Activated CD8-positive, alpha-beta memory T cell treated with anti-CD3 and anti-CD28 coated beads, Interleukin-2, amount 50 U/mL, for 4 hours (primary cell): ENCODE measurements at places on chromosomes 16 and 17.

DNA sequence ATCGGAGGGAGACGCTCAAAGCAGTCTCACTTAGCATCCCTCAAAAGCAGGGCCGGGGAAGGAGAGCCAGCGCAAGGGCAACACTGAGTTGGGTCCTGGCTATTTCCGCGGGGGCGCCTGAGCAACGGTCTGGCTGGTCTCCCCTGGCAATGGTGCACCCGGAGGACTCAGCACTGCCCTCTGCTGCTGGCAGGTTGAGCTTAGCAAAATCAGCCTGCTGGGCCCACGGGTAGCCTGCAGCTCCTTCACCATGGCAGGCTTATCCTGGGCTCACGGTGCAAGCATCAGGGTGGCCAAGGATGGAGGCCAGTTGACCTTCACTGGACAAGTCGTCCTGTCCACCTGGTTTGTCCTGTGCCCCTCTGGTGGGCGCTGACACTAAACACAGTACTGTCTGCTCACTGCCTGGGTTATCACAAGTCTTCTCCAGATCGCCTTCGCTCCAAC lies 14.4 kb upstream of the ALDH3A1 start:
- DNase-seq, result peak; percentile 66

DNA sequence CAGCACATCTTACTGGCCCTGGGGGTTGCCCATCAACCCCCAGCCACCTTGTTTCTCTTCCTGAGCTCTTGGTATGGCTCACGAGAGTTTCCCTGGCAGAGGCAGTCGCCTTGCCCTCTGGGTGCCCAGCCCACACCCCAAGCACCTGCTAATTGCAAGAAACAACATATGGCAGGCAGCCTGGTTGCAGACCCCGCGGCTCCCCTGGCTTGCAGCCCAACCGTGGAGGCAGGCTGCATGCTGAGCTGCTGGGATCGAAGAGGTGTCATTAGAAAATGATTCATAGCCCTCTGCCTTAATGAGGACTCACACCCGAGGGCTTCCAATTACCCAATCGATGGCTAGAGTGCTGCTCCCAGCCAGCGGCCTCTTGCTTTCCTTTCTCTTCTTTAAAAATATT lies 115.7 kb downstream of the TMEM114 start:
- no peak for DNase-seq

DNA sequence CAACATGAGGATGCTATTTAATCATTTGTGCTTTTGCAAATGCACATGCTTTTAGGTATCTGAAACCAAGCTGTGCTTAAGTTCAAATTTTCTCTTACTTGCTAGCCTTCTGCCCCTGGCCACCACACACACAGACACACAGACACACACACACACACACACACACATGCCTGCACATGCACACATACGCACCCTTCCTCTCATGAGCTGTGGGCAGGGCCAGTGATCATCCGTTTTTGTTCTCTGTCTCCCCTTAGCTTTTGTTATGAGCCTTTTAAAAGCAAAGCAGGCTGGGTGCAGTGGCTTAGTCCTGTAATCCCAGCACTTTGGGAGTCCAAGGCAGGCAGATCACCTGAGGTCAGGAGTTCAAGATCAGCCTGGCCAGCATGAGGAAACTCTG lies 34.2 kb downstream of the CD300LF start:
- DNase-seq, result no peak

DNA sequence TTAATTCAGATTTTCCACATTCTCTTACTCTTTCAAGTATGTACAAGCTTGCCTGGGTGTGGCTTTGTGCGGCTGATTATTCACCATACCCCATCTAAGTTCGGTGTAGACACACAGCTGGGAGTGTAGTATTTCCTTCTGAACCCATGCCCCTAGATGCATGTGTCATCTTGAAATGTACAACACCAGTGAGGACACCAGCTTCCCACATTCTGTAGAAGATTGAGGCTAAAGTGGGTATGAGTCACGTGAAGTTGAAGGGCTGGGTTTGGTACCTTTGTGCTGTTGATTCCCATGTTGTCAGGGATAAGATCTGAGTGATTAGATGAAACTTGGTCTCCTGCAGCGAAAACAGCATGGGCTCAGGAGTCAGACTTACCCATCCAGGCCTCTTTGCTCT lies 14.6 kb upstream of the DHX8 start:
- DNase-seq, result no peak

GRCh38 chr17:20235747-20236146 lies 226.6 kb downstream of the SPECC1 start:
- DNase-seq, result no peak

DNA sequence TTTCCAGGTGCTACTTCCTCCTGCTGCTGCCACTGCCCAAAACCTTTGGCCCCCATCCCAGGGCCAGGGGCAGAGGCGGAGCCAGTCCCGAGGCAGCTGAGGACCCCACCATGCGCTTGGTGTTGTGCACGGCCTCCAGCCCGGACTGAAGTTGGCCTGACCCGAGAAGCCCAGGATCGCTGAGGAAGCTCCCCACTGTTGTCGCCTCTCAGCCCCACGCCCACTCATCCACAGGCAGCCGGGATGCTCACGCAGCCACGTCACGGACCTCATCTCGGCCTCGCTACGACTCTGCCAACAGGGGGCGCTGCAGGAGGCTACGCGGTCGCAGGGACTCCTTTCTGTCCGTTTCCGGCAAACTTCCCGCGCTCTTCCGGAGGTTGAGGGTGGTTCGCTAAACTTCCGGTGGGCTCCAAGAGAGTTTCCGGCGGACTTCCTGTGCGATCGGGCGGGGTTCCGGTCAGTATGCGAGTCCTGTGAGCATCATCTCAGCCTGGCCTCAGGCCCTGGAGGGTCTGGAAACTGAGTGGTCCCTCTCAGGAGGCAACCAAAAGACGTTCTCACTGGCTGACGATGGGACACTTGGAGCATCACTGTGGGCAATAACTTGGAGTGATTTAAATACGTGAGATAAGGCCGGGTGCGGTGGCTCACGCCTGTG lies 12.4 kb downstream of the ZG16B start:
- peak; percentile 67 for DNase-seq

GRCh38 chr17:68498479-68499326 lies 13.5 kb upstream of the PRKAR1A start:
- DNase-seq, result no peak
